Kasumi-1 (cell line): ENCODE measurements at places on chromosomes 11 and 22.
A peak's percentile ranks its signal among the peaks of the same experiment; 100 is the strongest.

GRCh38 chr11:65169164-65169641, 830 bp upstream of the SPDYC start:
- no peak for DNase-seq

DNA sequence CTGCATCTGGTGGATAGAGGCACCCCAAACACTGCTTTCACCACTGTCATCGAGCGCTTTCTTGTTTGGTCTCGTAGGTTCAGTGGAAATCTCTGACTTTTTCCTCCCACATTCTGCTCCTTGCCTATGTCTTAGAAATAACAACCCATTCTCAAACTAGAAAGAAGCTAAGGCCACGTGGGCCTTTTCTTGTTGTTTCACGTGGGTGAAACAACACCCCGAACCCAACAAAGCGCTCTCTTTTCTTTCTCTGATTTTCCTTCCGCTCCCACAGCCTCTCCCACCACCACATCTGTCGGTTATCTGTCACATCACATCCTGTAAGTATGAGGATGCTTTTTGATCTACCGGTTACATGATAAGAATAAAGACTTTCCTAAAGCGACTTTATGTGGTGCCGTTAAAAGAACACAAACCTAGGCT, 77.1 kb downstream of the LINC01488 start:
- DNase-seq, result no peak

GRCh38 chr11:45193695-45194094, 47.3 kb downstream of the PRDM11 start:
- DNase-seq, result no peak

- no peak for DNase-seq
These were observed 35.8 kb upstream of the HSD17B12 start for GRCh38 chr11:43644621-43645299.

DNA sequence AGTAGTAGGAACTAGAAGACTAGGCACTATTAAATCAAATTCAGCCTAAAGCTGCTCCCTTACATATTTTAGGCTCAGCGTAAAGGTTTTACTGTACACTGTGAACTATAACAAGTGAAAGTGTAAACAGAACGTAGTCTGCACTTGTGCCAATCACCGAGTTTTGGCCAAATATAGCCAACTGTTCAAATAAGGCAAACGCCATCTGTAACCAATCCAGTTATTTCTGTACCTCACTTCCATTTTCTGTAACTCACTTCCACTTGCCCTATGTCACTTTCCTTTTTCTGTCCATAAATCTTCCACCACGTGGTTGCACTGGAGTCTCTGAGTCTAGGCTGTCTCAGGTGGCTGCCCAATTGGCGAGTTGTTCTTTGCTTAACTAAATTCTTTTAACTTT, 2132.2 kb downstream of the LRRC4C start:
- no peak for DNase-seq

GRCh38 chr11:11243590-11244469, 109.2 kb downstream of the CSNK2A3 start:
- DNase-seq, result peak; percentile 2
